ENCODE measurements at places on chromosomes 4 and X. TPM values are rescaled to one million over a fixed set of nuclear protein-coding genes. Genes with fewer than 3 reads are reported as not detected.

RPA4 gene
- total RNA-seq: 0.67 TPM

CDKL2 gene
- 4.3 TPM for total RNA-seq

FRMPD3 gene
- total RNA-seq: under 0.01 TPM

CENPVL2 gene
- total RNA-seq: not detected

BTK gene
- total RNA-seq: under 0.01 TPM

CITED1 gene
- total RNA-seq: 30.9 TPM

NDST4 gene
- total RNA-seq: not detected

CSAG3 gene
- not detected for total RNA-seq

SLC6A14 gene
- not detected for total RNA-seq

ADGRG4 gene
- total RNA-seq: not detected

RHOXF2 gene
- total RNA-seq: not detected

SPANXN4 gene
- total RNA-seq: not detected

PABPC1L2A gene
- not detected for total RNA-seq

ZCCHC13 gene
- total RNA-seq: not detected

UGT2B15 gene
- total RNA-seq: not detected

F8A2 gene
- total RNA-seq: not detected

EXOSC9 gene
- total RNA-seq: 64.8 TPM

GC gene
- not detected for total RNA-seq

LUZP4 gene
- not detected for total RNA-seq

TRAPPC2 gene
- 11.1 TPM for total RNA-seq

NPY5R gene
- total RNA-seq: not detected

KIAA1210 gene
- not detected for total RNA-seq

GPRIN3 gene
- 6.5 TPM for total RNA-seq

EGFL6 gene
- not detected for total RNA-seq

ATOH1 gene
- total RNA-seq: not detected

PRSS48 gene
- total RNA-seq: not detected

FAAH2 gene
- total RNA-seq: not detected

PABPC1L2B gene
- total RNA-seq: not detected

NXF2B gene
- total RNA-seq: not detected

FAM241A gene
- total RNA-seq: under 0.01 TPM

CTAG1A gene
- not detected for total RNA-seq

All from melanocyte of skin (primary cell).